Activated T-helper 2 cell treated with anti-CD3 and anti-CD28 coated beads, Interferon-gamma antibody, Interleukin-2, Interleukin-4, amounts not matched to agents 10 μg/mL and 5 μg/mL and 100 μg/mL, durations not matched to agents 14 hours and 24 hours and 36 hours (primary cell): ENCODE measurements at places on chromosomes 2 and 18. TPM values are rescaled to one million over a fixed set of nuclear protein-coding genes. Genes with fewer than 3 reads are reported as not detected.

The SCYGR7 gene
- not detected in 2 replicates for total RNA-seq

DNA sequence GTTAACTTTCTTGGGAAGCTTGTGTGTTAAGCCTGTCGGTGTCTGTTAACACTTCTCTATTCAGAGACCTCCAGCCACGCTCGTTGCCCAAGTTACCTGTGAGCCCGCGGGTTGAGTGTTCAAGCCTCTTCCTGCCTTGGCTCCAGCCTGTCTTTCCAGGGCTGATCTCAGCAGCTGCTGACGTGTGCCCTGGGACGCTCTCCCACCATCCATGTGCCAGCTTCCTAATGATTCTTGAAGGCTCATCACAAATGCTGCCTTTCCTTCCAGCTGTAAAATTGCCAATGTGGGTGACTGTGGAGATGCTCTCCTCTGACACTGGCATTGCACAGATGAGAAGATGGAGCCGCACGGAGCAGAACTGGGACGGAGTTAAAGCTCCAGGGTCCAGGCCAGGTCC is 6.1 kb downstream of the RNF144A start:
- DNase-seq: no peak

GRCh38 chr2:159572459-159572858 is 43.9 kb downstream of the BAZ2B start:
- no peak for DNase-seq

DNA sequence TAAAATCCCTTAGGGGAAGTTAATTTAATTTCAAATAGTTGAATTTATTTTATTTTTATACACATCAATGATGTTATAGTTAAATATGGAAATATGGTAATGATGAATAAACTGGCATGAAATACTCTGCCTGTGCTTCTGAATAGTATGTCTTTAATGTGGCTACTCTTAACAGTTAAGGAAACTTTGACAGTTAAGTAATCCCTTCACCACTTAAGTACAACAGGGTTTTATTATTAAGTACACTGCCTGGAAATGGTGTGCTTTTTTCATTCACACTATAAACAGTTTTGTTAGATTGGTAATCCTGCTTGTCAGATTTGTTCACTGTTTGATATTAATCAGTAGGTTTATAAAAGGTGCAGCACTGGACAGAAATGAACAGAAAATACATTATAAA is 412.0 kb upstream of the ZEB2 start:
- DNase-seq: no peak

DNA sequence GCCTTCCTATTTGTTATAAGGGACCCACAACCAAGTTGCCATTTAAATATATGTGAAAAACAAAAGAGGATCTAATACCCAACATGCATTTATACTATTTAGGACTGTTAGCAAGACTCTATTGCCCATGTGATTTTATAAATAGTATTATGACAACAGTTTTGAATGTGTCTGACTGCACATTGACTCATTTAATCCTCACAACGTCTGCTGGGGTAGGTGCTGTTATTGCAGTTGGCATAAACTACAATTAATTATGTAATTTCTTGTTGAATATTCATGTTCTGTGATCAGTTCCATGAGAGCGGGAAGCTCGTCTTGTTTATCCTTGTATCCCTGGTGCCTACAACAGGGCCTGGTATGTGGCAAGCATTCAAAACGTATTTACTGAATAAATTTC is 53.7 kb downstream of the SH2D6 start:
- no peak for DNase-seq

DNA sequence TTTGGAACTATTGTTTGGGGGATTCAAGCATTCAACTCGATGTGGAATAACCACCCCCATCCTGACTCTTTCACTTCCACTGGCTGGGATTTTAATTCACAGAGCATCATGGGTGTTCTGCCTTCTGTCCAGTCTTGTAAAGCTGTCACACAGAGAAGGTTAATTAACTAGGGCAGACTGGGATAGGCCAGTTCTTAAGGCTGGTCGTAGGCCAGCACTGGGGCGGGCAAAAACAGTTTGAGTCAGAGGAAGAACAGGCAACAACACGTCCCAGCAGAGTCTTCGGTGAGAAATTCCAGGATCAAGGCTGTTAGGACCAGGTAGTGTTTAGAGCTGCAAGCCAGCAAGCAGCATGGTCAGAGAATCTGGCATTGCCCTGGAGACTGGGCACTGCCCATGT is 4.0 kb upstream of the RNF152 start:
- no peak for DNase-seq

- DNase-seq: peak; percentile 8
Measured at GRCh38 chr2:238945433-238946150, 97.7 kb downstream of the TWIST2 start.
